ENCODE measurements at places on chromosomes 1 and 21. TPM values are rescaled to one million over a fixed set of nuclear protein-coding genes. Genes with fewer than 3 reads are reported as not detected.

The CD34 gene
- total RNA-seq: 0.07 TPM

- H3K4me1 ChIP-seq: no peaks in the 10 kb centered on the region
- no peaks in the 10 kb centered on the region for H3K27me3 ChIP-seq
- H3K27ac ChIP-seq: no peak overlapping the region
- H3K36me3 ChIP-seq: no peaks in the 10 kb centered on the region
These were observed 214.5 kb downstream of the VAV3 start for GRCh38 chr1:107750364-107750959.

GRCh38 chr1:214824763-214825162 is 221.8 kb downstream of the CENPF start:
- no peak for DNase-seq
- H3K27ac ChIP-seq: no peak overlapping the region
- no peaks in the 10 kb centered on the region for H3K36me3 ChIP-seq
- H3K27me3 ChIP-seq: no peaks in the 10 kb centered on the region
- H3K4me1 ChIP-seq: no peaks in the 10 kb centered on the region

DNA sequence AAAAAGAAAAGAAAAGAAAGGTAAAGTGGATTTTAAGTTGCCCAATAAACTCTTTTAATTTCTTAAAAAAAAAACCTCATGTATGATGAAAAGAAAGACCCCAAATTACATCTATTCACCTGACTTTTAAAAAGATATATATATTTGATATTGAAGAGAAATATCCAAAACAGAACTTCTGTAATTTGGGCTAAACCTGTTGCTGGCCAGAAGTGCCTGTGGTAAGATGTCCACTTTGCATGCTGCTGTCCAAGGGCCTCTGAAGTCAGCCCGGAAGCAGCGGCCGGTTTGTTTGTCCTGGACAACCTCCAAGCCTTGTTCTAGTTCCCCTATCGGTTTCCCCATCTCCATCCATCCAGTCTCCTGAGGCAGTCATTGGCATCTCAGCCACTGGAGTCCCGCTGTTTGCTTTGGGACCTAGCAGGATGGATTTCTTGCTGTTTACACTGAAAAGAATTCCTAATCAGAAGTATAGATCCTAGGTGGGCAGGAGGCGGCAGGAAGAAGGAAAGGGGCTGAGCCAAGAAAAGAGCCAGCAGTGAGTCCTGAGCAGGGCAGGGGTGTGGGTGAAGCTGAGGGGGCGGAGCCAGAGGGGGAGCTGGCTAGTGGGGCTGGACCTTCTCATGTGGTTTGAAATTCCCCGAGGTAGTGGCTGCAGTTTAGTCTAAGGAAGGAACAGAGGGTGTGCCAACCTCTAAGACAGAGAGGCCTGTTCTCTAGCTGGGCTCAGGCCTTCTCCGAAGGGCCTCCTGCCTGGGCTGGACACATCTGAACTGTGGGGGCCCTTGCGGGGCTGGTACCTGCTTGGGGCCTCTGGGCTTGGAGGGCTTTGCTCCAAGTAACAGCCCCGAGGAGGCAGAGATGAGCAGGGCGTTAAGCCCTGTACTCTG is 3.3 kb downstream of the NCMAP start:
- no peak overlapping the region for H3K27ac ChIP-seq
- no peak overlapping the region for H3K4me3 ChIP-seq
- peak; percentile 48 for DNase-seq
- no peaks in the 10 kb centered on the region for H3K36me3 ChIP-seq

DNA sequence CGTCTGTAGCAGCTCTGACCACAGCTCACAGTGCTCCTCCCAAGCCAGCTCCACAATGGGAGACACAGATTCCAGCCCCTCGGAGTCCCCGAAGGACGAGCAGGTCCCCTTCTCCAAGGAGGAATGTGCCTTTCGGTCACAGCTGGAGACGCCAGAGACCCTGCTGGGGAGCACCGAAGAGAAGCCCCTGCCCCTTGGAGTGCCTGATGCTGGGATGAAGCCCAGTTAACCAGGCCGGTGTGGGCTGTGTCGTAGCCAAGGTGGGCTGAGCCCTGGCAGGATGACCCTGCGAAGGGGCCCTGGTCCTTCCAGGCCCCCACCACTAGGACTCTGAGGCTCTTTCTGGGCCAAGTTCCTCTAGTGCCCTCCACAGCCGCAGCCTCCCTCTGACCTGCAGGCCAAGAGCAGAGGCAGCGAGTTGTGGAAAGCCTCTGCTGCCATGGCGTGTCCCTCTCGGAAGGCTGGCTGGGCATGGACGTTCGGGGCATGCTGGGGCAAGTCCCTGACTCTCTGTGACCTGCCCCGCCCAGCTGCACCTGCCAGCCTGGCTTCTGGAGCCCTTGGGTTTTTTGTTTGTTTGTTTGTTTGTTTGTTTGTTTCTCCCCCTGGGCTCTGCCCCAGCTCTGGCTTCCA is 22.9 kb upstream of the VPS13D start:
- DNase-seq: no peak
- H3K4me3 ChIP-seq: no peak overlapping the region
- no peaks in the 10 kb centered on the region for H3K36me3 ChIP-seq
- peaks cover 6% of the 10 kb centered on the region for H3K4me1 ChIP-seq

DNA sequence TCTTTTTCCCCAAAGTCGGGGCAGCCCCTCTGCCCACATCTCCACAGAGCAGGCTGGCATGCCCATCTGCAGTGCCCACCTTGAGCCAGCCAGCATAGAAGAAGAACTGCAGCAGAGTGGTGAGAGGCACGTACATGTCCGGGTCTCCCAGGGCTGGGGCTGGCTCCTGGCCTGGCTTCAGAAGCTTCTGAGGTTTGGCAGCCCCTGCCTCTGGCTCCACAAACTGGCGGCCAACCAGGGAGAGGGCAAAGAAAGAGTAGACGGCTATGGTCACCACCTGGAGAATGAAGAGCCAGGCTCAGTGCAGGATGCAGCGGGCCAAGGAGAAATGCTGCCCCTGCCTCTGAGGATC is 3.0 kb downstream of the BEST4 start:
- no peak overlapping the region for H3K4me3 ChIP-seq
- H3K27ac ChIP-seq: no peak overlapping the region
- 0 out of 2 replicates have a peak, but pooled peaks cover 2% of the 10 kb centered on the region for H3K36me3 ChIP-seq
- peaks cover 6% of the 10 kb centered on the region for H3K4me1 ChIP-seq

DNA sequence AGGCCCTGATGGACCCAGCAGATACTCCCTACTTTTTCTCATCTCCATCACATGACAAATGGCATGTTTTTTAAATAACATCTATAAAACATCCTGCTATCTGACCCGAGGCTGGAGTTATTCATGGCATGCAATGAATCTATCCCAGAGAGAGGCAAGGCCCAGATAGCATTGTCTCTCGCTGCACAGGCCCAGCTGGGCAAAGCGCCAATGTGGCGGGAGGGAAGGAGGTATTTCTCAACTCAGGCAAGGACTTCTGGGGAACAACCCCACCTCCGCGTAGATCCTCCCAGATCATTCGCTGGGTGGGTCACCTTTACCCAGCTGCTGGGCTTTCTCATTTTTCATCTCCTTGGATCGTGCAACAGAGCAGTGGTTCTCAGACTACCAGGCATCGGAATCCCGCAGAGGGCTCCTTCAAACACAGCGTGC is 59.8 kb downstream of the ERG start:
- no peaks in the 10 kb centered on the region for H3K4me1 ChIP-seq
- no peaks in the 10 kb centered on the region for H3K36me3 ChIP-seq
- no peaks in the 10 kb centered on the region for H3K27me3 ChIP-seq
- H3K4me3 ChIP-seq: no peak overlapping the region
- DNase-seq: no peak

DNA sequence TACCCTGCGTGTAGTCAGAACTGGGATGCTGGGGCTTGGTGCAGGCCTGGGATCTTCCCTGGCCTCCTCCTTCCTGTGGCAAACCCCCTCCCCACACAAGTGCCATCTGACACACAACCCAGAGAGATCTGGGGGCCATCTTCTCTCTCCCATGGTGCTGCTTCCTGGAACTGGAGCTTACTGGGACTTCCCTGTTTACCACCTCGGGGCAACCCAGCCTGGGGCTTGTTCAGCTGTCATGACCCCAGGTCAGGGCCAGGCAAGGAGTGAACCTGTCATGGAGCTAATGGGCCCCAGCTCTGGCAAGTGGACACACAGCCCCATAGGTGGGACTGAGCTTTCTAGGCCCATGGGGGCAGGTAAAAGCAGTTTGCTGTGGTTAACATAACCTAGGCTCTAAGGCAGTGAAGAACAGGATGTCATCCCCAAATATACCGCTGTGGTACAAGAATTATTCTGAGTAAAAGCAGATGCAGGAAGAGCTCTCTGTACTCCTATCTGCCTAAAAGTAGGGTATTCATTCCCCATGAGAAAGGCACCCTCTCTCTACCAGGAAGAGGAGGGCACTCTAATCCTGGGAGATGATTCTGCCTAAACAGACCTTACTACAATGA is 2.4 kb downstream of the TRIM11 start:
- H3K27me3 ChIP-seq: no peaks in the 10 kb centered on the region
- no peak for DNase-seq
- peaks cover 21% of the 10 kb centered on the region for H3K4me1 ChIP-seq

DNA sequence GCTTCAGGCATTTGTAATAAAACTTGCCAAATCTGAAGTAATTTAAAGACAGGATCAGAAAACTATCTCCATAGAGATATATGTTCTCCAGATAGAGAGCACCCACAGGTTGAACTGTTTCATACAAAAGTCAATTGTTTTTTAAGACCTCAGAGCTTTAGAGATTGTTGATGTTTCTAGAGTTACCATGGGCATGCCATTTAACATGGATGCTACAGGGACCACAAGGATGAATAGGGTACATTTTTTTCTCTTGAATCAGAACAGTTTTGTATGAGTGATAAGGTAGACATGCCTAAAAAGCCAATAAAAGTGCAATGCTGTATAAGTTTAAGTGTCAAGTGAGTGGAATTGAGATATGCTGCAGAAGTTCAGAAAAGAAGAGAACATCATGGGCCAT is 511.0 kb upstream of the CAMK1G start:
- H3K4me1 ChIP-seq: no peaks in the 10 kb centered on the region
- no peak for DNase-seq
- H3K4me3 ChIP-seq: no peak overlapping the region
- H3K27me3 ChIP-seq: no peaks in the 10 kb centered on the region
